Astrocyte of the cerebellum (primary cell): ENCODE measurements at places on chromosomes 3 and 15.

- DNase-seq = no peak
Measured at GRCh38 chr3:46868287-46868686, 5.0 kb upstream of the MYL3 start.

DNA sequence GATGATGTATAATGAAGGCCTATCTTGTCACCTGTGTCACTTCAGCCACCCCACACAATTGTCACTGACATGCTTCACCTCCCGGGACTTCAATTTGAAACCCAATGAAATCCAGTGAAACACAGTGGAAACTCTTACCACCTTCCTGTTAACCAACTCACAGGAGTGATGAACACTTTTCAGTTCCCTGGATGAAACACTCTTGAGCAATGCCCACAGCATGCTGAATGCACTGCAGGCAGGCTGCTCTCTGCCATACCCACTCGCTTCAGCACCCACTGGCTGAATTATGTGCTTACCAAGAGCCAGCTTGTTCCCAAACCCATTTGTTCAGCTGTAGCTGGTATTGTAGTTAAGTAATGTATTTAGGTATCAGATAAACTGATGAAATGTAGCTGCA is 47.0 kb downstream of the MAP2K1 start:
- DNase-seq = no peak

GRCh38 chr3:22922317-22922716 is 280.8 kb upstream of the UBE2E2 start:
- DNase-seq = no peak

DNA sequence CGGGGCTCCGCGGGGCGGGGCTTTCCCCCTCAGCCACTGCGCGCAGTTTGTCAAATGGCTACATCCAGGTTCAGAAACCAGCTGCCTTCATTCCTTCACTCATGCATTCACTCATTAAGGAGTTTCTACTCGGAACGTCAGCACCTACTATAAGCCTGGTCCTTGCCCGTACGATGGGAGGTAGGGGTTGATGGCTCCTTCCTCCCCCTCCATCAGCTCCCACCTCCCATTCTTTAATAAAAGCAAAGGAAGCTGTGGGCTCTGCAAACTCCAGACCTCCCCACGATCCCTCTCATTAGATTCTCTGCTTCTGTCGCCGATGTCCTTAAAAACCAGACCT is 267 bp upstream of the CFAP92 start:
- DNase-seq = peak; percentile 6

- no peak for DNase-seq
Measured at GRCh38 chr3:118057086-118057485, 977.6 kb downstream of the IGSF11 start.

GRCh38 chr3:76694063-76694462 is 345.8 kb upstream of the ROBO2 start:
- DNase-seq = no peak

DNA sequence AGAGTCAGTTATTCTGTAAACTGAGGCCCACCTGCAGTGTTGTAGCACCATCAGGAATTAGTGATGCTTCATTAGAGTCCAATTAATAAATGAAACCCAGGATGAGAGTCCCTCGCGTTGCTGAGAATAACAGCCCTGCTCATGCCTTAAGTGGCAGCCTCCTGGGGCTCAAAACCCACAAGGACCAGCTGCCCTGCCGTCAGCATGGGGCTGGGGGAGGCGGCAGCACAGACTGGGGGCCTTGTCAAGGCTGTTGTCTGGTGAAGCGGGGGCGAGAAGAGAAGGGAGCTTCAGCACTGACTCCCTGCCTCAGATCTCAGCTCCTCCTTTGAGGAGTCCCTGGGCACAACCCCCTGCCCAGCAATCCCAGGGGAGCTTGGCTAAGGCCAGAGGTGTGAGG is 21.0 kb downstream of the CCDC33 start:
- no peak for DNase-seq

DNA sequence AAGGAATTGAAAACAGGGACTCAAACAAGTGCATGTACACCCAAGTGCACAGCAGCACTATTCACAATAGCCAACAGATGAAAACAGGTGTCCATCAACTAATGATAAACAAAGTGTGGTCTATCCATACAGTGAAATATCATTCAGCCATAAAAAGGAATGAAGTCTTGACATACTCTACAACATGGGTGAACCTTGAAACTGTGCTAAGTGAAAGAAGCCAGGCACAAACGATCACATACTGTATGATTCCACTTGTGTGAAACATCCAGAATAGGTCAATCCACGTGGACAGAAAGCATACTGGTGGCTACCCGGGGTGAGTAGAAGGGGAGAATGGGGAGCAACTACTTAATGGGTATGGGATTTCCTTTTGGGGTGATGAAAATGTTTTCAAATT is 29.6 kb upstream of the PLXND1 start:
- DNase-seq = no peak

DNA sequence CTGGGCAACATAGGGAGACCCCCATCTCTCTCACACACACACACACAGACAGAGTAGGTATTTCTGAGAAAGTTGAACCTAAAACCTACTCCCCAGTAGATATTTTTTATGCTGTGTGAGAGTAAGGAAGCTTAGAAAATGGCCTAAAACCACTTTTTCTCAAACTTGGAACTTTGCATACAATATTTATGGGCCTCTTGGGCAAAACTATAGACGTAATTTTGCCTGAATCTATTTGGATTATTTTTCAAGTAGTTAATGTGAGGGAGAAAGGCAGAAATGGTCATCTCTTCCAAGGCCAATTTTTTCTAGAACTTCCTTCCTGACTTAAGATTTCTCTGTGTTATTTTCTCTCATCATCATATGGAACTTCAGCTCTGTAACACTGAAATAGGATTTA is 81.7 kb downstream of the ZNF609 start:
- no peak for DNase-seq

DNA sequence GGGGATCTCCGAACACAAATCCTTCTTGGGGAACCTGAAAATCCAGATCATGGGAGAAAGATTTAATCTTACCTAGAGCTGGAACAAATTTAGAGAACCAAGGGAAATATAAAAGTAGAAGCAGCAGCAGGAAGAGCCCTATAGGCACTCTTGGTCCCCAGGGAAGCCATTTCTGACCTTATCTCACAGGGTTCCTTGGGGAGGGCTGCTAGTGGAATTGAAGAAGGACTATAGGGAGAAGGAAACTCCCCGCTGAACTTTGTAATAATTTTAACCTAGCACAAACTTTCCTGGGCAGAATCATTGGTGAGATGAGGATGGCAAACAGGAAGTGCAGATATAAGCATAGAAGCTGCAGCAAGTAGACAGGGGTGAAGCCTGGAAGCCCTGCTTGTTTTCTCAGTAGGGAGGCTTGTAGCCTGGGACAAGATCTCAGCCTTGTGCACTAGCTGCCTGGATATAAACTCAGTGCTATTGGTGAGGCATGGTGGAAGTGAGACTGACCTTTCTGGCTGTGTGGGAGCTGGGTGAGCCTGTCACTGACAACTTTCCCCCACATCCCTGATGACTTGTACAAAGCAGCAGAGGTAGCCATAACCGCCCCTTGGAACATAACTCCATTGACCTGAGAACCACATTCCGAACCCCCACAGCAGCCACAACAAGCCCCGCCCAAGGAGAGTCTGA is 343.0 kb upstream of the TGFBR2 start:
- DNase-seq = no peak

DNA sequence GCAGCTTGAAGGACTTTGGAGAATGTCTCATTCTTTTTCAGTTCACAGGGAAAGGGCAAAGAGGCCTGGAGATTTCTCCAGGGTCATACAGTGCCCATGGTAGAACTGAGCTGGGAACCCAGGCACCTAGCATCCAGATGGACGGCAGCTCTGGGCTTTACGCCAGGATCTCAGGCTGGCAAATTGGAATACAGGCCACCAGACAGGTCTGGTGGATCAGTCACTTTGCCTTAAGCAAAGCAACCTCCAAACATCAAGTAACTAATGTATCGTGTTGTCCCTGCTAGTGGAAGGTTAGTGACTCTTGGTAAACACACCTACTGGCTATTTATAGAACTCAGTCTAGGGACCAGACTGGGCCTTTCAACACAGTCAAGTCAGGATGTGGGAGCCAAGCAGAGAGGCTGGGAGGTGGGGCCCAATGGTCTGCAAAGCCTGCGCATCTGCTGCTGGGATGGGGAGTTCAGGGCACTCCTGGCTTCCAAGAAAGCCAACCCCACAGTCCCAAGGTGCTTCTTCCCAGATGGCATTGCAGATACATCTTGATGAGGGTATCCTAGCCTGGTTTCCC is 30.2 kb downstream of the RPLP1 start:
- DNase-seq = no peak

GRCh38 chr15:33701304-33701696 is 267.0 kb upstream of the CHRM5 start:
- DNase-seq = no peak

- no peak for DNase-seq
Measured at GRCh38 chr3:189845069-189845468, 213.9 kb downstream of the TP63 start.
